ENCODE measurements at places on chromosomes 11 and 22.
A peak's percentile ranks its signal among the peaks of the same experiment; 100 is the strongest.

DNA sequence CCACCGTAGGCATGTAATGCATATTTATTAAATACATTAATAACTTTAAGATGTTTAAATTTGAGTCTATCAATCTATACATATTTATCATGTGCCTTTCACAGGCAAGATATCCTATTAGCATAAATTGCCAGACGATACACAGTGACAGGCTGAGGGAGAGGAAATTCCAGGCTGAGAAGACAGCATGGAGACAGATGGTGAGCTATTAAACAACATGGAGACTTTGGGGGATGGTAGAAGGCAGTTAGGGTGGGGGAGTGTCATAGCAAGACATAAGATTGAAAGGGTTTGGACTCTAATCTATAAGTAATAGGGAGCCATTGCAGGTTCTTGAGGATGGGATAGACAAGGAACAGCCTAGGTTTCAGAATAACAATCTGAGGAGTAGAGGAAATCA is 138.5 kb downstream of the NXPE2 start:
- DNase-seq: peak; percentile 8

DNA sequence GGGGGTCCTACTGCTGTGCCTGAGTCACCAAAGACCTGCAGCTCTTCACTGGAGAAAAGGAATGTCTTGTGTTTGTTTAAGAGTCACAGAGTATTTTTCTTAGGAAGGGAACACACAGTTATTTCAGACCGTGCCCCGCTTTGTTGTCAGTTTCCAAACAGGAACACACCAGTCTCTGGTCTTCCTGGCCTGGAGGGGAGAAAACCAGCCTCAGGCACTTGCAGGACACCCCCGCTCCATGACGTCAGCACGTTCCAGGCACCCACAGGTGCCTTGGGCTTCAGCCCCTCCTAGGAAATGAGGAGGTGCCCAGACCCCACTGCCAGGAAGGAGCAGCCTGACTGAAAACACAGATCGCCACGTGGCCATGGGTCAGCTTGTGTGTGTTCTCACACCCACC is 5.4 kb downstream of the DEAF1 start:
- DNase-seq: no peak

DNA sequence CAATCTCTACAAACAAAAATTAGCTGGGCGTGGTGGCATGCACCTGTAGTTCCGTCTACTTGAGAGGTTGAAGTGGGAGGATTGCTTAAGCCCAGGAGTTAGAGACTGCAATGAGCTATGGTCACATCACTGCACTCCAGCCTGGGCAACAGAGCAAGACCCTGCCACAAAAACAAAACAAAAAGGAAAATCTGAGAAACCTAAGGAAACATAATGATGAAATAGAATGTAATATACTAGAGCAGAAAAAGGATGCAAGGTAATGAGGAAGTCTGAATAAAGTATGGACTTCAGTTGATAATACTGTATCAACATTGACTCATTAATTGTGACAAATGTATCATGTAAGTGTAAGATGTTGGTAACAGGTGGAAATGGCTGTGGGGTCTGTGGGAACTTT is 8.1 kb downstream of the NPAS4 start:
- no peak for DNase-seq

GRCh38 chr22:48592488-48592887 is 1235.2 kb downstream of the BRD1 start:
- DNase-seq: no peak

DNA sequence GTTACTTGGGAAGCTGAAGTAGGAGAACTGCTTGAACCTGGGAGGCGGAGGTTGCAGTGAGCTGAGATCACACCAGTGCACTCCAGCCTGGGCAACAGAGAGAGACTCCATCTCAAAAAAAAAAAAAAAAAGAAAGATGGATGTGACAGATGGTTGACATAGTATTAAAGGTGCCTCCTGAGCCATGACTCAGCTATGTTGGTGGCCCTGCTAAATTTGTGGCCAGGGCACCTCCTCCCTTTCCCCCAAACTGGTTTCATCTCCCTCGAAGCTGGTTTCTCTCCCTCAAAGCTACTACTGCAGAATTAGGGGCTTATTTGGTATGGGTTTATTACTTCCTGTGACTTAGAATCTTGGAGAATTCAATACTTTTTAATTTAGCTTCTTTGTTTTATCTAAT is 31.5 kb downstream of the SDHD start:
- no peak for DNase-seq

- DNase-seq: no peak
Measured at GRCh38 chr11:2277933-2278523, 7.6 kb upstream of the ASCL2 start.

GRCh38 chr11:67486481-67487195 is 3.8 kb downstream of the AIP start:
- no peak for DNase-seq

GRCh38 chr11:100735949-100736675 is 49.0 kb downstream of the ARHGAP42 start:
- no peak for DNase-seq

DNA sequence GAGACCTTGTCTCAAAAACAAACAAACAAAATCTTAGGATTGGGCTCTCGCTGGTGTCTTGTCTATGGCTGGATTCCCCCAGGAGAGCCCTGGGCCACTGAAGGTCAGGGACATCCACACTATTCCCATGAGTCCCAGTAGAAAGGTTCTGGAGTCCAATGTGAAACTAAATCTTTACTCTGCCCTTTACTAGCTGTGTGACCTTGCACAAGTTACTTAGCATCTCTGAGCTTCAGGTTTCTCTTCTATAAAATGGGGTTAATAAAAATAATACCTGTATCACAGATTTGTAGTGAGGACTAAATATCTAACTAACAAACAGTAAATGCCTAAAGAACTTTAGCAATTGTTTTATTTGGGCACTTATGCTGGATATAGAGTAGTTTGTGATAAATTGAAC is 9.0 kb downstream of the SLC43A1 start:
- DNase-seq: no peak

DNA sequence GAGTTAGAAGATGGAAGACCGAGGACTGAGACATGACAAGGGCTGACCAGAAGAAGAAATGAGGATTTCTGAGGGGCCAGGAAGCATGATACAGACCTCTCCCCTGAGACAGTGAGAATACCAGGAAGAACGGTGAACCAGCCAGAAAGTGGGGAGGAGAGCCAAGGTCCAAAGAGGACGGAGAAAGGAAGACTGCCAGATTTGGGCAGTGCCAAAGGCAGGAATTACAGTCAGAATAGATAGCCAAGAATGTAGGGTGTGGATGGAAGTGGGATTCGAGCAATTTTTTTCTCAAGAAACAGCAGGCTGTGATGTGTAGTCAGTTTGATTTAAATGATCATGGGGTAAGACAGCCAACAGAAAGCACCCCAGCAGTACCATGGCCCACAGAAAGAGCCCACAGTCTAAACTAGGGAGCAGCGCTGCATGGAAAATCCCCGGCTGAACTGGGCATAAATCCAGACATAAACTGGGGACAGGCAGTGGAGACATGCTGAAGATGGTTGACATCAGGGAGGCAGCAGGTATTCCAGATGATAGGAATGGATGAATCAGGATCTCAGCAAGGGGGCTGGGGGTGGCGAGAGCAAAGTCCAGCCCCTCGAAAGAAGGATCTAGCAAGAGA is 67.3 kb upstream of the BARX2 start:
- no peak for DNase-seq

GRCh38 chr22:36386351-36386899 is 1.3 kb downstream of the MYH9 start:
- DNase-seq: no peak

GRCh38 chr11:27717801-27718229 is 17.6 kb upstream of the BDNF start:
- no peak for DNase-seq

DNA sequence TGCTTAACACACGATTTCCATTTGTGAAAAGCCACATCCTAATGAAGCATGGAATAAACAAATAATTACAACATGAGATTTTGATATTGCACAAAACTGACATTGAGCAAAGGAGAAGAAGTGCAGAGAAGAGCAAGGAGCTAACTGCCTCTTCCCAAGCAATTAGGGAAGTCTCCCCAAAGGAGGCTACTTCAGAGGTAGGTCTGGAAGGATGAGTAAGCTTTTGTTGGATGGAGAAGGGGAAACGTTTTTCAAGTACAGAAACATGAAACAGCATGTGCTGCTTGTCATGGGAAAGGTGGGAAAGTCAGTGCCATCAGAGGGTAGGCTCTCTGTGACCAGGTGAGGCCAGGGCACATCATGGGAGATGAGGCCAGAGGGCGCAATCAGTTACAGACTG is 132.2 kb upstream of the SESN3 start:
- DNase-seq: no peak

GRCh38 chr22:40107851-40108378 is 69.8 kb upstream of the TNRC6B start:
- no peak for DNase-seq

GRCh38 chr11:75827562-75827961 is 12.6 kb downstream of the UVRAG start:
- no peak for DNase-seq

DNA sequence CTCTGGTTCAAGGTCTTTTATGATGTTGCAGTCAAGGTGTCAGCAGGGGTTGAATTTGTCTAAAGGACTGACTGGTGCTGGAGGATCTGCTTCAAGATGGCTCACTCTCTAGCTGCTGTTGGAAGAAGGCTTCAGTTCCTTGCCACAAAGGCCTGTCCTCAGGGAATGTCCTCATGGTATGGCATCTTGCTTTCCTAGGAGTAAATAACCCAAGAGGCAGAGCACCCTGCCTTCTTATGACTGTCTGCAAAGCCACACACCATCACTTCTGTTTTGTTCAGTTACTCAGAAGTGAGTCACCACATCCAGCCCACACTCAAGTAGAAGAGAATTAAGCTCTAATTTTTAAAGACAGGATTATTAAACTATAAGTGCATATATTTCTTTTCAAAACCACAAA is 45.2 kb downstream of the PLAAT5 start:
- DNase-seq: no peak
